Tongue (tissue), 3 donors: ENCODE measurements at places on chromosomes 2 and 18.

DNA sequence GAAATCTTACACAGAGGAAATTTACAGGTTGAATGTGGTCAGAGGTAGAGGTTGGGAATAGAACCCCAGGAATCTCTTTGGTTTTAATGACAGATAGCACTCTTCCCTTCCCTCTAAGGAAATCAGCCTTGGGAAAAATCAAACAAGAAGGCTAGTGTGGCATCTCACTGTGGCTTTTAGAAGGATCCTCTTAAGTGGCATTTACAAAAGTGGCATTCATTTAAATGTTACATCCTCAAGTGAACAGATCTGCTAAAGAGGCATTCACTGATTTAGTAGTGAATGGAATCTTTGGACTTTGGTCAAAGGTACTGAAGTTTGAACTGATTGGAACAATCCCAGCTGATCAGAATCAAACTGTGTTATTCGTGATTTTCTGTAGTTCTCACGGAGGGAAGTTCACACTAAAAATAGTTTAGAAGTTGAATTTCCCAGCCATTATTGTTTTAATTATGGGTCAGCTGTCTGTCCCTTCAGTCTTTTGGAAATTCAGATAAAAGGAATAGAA lies 136.5 kb upstream of the FN1 start:
- no peak for DNase-seq

- DNase-seq, result no peak
Observed at GRCh38 chr18:72075040-72075439, 469.1 kb downstream of the CBLN2 start.

DNA sequence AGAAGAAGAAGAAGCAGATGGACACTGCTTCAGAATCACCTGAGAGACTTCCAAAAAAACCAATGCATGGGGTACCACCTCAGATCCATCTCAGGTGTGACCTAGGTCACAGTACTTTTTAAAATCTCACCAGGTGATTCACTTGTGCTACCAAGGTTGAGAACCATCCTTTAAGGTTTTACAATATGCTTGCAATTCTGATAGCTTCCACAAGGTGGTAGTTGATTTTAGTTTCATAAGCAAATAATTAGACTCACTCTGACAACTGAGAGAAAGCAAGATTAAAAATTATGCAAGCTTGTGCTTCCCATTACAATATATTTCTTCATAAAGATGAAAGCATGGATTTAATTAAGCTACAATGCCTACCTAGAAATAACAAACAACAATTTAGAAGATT lies 355.1 kb downstream of the EN1 start:
- DNase-seq, result no peak

DNA sequence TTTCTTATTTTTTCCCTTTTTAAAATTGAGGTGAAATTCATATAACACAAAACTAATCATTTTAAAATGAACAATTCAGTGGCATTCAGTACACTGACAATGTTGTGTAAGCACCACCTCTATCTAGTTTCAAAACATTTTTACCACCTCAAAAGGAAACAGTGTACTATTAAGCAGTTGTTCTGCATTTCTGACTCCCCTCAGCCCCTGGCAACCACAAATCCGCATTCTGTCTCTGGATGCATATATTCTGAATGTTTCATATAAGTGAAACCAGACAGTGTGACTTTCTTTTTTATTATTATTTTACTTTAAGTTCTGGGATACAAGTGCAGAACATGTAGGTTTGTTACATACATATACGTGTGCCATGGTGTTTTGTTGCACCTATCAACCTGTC lies 19.2 kb upstream of the TANK start:
- no peak for DNase-seq
